ENCODE measurements at places on chromosomes 4 and X.

DNA sequence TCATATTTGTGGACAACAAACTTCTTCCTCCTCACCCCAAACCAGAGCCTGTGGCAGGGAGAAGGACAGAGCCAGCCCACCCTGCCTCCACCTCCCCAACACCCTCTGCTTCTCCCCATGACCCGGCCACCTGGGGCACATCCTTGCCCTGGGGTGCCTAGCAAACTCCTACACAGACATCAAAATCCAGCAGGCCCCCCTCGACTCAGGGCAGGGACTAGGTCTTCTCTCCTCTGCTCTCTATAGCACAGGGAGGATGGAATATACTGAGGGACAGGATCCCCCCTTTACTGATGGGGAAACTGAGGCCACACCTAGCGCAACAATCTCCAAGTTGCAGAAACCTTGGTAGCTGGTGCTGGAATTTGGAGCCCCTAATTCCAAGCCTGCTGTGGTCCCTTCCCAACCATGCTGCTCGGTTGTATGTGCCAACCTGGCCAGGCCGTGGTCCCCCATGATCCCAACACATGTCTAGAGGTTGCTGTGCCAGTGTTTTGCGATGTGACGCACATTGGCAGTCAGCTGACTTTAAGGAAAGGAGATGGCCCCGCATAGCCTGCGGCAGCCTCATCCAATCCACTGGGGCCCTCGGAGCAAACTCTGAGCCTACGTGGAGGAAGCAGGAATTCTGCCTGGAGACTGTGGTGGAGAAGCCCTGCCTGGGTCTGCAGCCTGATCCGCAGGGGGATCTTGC lies 53.9 kb upstream of the ADRA2C start:
- DNase-seq, result no peak

DNA sequence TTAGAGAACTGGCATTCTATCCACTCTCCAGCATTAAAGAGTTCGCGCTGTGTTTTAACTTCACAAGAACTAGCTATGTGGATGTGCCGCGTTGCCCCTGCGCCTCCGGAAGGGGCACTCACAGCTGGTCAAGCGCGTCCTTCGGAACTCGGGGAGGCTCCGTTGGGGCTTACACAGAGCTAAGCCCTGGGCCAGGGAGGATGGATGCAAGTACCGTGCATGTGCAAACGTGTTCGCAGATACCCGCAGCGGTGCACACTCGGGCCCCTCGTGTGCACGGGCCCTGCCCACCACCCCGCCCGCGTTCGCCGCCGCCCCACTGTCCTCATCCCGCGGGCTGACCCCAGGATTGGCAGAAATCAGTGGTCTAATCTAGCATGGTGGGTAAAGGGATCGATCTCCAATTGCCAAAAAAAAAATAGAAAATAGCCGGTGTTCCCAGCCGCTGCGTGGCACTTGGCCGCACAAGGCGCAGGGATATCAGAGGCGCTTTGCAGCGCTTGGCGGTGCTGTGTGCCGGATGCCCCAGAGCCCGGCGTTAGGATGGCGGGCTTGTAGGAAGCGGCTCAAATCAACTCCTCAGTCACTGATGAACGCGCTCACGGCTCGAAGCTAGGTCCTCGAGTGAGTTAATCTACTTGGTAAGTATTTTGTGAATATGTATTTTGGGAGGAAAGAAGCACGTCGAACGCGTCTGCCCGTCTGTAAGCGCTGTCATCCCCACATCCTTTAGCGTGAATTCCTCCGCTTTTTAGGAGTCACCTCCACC lies 989 bp upstream of the PCDH10 start:
- peak; percentile 9 for DNase-seq

DNA sequence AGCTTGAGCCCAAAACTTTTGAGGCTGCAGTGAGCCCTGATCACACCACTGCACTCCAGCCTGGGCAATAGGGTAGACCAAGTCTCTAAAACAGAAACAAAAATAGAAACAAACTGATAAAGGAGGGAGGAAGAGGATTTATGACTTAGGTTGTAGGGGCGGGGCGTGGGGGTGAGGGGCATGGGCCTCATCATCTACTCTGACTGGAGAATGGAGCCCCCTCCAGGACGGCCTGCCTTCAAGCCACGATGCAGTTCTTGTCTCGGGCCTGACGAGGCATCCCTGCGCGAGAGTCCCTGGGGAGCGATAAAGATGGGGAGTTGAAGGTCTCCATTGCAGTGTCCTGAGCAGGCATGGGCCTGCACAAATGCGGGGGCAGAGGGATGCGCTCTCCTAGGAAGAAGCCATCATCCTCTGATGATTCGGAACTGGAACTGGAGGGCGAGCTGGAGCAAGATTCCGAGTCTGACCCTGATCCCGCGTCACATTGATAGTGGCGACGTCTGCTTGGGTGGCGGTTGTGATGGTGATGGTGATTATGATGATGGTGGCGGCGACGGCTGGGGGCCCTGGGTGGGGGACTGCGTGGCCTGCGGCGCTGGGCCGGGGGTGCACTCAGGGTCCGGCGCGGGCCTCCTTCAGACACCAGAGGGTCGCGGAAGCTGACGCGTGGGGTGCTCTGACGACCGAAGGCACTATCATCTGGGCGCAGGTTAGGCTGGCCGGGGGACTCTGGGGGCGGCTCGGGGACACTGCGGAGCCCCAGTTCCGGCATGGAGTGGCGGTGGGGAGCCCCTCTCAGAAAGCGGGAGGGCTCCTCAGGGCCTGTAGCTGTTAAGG lies 4.0 kb downstream of the PLP2 start:
- DNase-seq, result no peak

GRCh38 chrX:119753639-119754257 lies 4.6 kb upstream of the SOWAHD start:
- peak; percentile 36 for DNase-seq

- no peak for DNase-seq
These were observed 127.3 kb downstream of the NDST4 start for GRCh38 chr4:114986133-114986532.

DNA sequence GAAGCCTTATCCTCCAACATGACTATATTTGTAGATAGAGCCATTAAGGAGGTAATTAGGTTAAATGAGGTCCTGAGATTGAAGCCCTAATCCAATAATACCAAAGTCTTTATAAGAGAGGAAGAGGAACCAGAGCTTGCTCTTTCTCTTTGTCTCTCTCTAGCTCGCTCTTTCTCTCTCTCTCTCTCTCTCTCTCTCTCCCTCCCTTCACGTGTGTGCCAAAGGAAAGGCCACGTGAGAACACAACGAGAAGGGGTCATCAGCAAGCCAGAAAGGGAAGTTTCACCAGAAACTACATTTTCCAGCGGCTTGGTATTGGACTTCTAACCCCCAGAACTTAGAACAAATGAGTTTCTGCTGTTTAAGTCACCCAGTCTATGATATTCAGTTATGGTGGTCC lies 1540.5 kb downstream of the C4orf33 start:
- DNase-seq, result no peak

GRCh38 chr4:180615746-180616145 lies 1627.5 kb upstream of the TENM3 start:
- DNase-seq, result no peak

- peak; percentile 3 for DNase-seq
These were observed 98.9 kb downstream of the LARP1B start for GRCh38 chr4:128159967-128160366.

GRCh38 chr4:105858466-105859040 lies 36.7 kb upstream of the NPNT start:
- no peak for DNase-seq

DNA sequence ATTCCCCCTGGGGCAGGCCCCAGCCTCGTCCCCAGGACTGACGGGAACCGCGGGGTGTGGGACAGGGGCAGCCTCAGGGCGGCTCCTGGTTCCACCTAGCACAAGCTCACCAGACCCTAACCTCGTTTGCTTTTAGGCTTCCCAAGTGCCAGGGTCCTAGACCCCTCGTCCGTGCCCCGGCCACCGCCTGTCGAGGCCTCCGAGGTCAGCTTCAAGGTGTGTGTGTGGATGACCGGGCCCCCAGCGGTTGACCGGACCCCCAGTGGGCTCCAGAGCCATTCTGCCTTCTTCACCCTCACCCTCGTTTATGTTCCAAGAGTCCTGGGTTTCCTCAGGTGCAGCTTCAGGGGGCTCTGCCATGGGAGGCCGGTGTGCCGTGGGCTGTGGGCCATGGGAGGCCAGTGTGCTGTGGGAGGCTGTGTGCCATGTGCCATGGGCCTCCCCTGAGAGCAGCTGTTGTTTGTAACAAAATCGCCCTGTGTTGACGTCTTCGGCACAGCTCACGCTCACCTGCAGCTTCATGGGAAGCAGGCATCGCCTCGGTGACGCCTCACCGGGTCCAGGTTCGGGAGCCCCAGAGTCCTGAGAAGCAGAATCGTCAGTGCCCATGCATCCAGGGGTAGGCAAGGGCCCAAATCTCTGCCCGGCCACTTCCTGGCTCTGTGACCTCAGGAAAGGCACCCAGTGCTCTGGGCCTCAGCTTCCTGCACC lies 43.0 kb upstream of the HMX1 start:
- no peak for DNase-seq

Measured in AG10803 (cell line).